ENCODE measurements at places on chromosomes 12 and 14.

DNA sequence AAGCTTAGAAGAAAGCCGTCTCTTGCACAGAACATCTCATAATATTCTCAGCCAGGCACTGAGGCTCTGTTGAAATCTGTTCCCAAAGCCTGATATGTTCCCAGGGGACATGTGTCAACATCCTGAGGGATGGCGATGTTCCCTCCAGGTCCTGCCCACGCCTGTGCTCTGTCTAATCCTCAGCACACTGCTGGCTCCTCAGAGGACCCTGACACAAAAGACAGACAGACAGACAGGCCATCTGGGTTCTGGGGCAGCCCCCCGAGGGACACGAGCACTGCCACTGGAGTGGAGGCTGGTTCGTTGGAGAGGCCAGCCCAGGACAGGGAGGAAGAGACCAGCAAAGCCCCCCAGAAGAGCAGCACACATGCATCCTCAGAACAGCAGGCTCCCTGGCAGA is 27.8 kb downstream of the CHGA start:
- no peak for DNase-seq

DNA sequence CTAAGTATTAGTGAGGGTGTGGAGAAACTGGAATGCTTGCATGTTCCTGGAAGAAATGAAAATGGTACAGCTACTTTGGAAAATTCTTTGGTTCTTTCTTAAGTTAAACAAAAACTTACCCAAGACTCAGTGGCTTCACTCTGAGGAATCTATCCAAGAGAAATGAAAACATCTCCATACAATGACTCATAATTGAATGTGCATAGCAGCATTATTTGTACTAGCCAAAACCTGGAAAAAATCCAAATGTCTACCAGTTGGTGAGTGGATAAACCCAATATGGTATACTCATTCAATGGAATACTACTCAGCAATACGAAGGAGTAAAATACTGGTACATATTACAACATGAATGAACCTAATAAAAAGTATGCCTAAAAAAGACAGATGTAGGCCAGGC is 18.0 kb upstream of the CRACR2A start:
- no peak for DNase-seq

- no peak for DNase-seq
Measured at GRCh38 chr12:115257791-115258190, 573.8 kb upstream of the TBX3 start.

DNA sequence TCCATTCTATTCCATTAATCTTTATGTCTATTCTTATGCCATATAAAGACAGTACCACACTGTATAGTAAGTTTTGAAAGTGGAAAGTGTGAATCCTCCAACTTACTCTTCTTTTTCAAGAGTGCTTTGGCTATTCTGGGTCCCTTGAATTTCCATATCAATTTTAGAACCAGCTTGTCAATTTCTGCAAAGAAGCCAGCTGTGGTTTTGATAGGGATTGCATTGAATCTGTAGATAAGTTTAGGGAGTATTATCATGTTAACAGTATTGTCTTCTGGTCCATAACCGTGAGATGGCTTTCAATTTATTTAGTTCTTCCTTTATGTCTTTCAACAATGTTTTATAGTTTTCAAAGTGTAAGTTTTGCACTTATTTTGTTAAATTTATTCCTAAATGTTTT is 34.2 kb upstream of the GCH1 start:
- no peak for DNase-seq

GRCh38 chr12:15829949-15830348 is 40.8 kb upstream of the EPS8 start:
- no peak for DNase-seq

DNA sequence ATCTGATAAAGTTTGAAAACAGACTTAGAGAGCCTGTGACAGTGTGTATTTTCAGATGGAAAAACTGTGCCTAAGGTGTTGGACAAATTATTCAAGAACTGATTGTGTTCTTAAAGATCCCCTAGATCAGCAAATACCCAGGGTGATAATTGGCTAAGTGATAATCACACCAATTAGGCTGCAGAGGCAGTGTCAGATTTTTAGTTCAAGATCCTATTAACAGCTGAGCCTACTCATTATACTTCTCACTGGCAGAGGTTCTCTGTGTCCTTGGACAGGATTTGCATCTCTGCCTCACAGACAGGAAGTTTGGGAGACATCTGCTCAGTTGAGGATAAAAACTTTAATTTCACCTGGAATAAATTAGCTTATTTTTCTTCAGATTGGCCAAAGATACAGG is 4.3 kb upstream of the FGD4 start:
- DNase-seq: no peak

DNA sequence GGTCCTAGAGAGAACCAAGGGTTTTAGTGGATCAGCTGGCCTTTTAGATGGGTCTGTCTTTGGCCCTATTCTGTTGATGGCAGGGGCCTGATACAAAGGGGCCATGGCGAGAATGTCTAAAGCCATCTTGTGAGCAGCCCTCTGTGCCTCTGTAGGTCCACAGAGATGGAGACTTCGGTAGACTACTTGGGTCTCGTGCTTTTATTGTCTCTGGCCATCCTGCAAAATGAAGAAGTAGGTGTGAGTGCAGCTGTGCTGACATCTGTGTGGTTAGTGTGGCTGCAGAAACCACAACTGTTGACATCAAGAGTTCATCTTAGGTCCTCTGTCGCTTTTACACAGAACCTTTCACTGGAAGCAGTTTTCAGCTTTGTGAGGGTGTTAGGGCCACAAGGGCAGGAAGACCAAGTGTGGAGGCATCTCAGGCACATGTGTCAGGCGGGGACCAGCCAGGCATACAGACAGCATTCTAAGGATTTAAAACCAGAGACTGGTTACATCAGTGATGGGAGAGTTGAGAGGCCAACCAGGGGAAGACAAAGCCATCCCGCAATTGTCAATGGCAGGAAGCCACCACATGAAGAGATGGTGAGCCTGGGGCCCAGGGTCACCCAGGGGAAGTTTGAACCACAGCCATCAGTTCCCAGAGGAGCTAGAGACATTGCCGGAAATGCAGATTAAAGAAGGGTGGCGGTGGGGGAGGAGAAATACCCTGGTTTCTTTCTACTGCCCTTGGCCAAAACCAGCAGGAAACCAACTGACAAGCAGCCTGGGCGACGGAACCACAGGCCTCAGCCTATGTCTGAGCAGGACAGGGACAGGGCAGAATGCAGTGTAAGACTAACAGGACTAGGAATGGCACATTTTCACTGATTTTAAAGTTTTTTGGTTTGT is 13.0 kb upstream of the TPCN1 start:
- no peak for DNase-seq

DNA sequence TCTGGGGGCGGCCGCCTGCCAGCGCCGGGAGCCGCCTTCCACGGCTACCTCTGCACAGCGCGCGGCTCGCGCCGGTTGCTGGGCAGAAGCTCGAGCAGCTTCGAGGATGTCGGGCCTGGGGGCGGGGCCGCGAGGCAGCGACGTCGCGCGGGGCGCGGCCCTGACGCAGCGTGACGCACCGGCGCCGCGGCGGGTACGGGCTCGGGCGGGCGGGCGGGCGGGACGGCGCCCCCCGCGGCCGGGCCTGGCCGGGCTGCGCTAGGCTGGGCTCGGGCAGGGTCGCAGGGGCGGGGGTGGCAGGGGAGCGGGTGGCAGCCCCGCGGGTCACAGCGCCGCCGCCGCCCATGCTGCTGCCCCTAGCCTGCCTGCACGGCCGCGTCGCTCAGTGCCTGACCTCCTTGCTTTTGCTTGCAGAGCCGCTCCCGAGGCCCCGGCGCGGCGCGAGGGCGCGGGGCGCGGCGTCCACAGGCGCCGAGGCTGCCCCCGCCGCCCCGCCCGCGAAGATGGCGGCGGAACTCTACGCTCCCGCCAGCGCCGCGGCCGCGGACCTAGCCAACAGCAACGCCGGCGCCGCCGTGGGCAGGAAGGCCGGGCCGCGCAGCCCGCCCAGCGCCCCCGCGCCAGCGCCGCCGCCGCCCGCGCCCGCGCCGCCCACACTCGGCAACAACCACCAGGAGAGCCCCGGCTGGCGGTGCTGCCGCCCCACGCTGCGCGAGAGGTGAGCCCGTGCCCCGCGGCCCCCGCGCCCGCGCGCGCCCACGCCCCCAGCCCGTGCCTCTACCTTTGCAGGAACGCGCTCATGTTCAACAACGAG is at the start of gene BTBD6:
Gene BTBD6, plus strand, starts transcription at position 166 of the 814 bp plus-strand sequence. Its CDS starts 179 bp downstream, at position 345.
- DNase-seq: peak; percentile 68

- no peak for DNase-seq
Measured at GRCh38 chr14:105192866-105193731, 12.0 kb upstream of the NUDT14 start.
